ENCODE measurements at places on chromosomes 12 and 14. TPM values are rescaled to one million over a fixed set of nuclear protein-coding genes. Genes with fewer than 3 reads are reported as not detected.

GRCh38 chr14:91232603-91233002, 11.9 kb downstream of the GPR68 start:
- DNase-seq = no peak

GRCh38 chr12:22396253-22396652, 61.7 kb upstream of the ST8SIA1 start:
- DNase-seq = no peak

DNA sequence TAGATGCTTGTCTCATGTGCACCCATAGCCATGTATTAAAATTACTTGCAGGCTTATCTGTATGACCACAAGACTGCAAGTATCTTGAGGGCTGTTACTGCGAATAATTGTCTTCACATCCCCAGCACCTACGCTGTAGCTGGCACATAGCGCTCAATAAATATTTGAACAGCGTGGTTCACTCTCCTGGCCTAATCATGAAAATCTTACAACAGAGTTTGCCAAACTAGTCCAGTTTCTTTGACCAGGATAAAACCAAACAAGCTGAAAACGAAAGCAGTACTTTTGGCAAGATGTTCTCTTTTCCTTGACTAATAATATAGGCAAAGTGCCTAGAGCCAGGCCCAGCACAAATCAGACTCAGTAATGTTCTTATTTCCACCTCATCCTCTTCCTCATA, 106.7 kb downstream of the RPS29 start:
- DNase-seq = no peak

GRCh38 chr14:72686832-72687231, 207.1 kb downstream of the DPF3 start:
- DNase-seq = no peak

- DNase-seq = no peak
Observed at GRCh38 chr12:57195611-57196371, 20.8 kb upstream of the NXPH4 start.

- DNase-seq = peak; percentile 48
Observed at GRCh38 chr14:100486025-100486828, 101.0 kb downstream of the BEGAIN start.

- DNase-seq = no peak
Observed at GRCh38 chr14:73452341-73453186, 5.8 kb downstream of the NUMB start.

Gene ZNF891
- total RNA-seq = 1.3 TPM

Gene ZNF268
- total RNA-seq = 34.0 TPM

Gene ANKRD33
- not detected for total RNA-seq

Gene CD27
- not detected for total RNA-seq

GRCh38 chr12:83040339-83040738, 353.6 kb downstream of the TMTC2 start:
- DNase-seq = no peak

Gene TIGAR
- total RNA-seq = 46.7 TPM

DNA sequence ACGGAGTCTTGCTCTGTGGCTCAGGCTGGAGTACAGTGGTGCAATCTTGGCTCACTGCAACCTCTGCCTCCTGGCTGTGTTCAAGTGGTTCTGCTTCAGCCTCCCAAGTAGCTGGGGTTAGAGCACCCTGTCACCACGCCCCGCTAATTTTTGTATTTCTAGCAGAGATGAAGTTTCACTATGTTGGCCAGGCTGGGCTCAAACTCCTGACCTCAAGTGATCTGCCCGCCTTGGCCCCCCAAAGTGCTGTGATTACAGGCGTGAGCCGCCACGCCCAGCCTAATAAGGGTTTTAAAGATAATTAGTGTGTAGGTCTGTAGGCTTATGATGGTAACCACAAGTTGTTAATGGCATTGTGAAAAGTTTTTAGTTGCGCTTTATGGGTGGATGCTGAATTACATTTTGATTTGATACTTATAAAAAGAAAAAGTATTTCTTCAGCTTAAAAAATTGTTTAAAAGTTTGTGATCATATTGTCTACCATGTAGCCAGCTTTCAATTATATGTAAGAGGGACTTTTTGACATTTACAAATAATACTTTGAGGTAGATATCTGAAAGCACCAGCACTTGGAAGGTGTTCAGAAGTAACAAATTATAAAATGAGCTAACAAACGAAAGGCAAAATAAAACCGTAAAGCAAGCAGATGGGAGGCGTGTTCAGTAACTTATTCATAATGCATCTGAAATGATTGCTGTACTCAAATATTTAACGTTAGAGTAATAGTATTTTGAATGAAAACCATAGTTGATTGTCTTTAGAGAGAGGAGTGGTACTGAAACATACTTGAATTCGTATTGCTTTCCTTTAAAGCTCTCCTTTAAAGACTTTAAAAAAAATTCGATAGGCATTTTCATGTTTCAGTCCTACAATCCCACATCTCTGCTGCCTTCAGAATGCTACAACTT, 37.1 kb downstream of the MDM2 start:
- DNase-seq = no peak

GRCh38 chr12:750366-751191, 1.8 kb upstream of the WNK1 start:
- DNase-seq = peak; percentile 13

- no peak for DNase-seq
Observed at GRCh38 chr14:100333311-100333710, 10.2 kb downstream of the SLC25A47 start.

DNA sequence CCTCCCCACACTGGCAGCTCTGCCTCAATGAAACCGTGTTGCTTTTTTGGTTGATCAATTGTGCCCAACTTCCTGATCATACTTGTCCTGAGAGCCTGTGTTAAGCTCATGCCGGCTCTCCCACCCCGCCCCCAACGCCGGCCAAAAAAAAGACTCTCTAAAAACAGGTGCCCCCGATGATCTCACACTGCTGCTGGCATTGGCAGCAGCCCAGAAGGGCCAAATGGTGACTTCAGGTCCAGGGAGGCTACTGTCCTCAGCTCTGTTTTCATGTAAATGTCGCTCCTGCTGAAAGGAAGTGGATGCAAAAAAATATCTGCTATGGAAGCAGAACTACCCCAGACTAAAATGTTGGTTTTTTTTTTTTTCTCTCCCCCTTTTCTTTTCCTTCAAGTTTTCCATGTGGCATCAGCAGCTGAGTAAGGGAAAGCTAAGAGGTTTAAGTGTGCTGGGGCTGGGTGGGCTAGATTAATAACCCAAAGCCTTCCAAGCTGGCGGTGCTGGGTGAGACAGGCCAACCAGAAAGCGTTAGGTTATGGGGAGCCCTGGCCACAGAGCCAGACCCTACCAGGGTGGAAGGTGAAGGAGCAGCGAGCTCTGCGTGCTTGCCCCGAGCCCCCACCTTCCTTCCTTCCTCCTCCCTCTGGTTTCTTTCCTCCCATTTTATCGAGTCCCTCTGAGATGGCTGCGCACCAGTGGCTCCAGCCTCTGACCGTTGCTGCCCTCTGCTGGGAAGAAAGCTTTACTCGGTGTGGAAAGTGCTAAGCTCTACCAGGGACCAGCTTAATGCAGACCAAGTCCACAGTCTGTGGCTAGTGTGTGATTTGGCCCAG, 396.1 kb downstream of the NRXN3 start:
- peak; percentile 80 for DNase-seq

- DNase-seq = no peak
Observed at GRCh38 chr12:122166422-122167349, 7.3 kb downstream of the IL31 start.

- DNase-seq = no peak
Observed at GRCh38 chr12:57575771-57576612, 15.0 kb upstream of the PIP4K2C start.

Gene GPR65
- 0.03 TPM for total RNA-seq

GRCh38 chr14:46940611-46941010, 289.0 kb upstream of the RPL10L start:
- DNase-seq = no peak

DNA sequence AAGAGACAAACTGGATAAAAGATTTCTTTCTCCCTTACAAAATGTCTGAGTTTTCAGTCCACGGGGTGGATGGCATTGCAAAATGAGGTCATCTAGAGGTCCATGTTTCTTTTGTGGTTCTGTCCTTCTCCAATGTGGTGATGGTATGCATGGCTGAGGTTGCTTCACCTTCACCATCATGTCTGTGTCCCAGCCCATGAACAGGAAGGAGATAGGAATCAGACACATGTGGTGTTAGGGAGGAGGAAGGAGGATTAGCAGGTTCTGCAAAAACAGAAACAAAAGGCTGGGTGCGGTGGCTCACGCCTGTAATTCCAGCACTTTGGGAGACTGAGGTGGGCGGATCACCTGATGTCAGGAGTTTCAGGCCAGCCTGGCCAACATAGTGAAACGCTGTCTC, 11.0 kb upstream of the AEBP2 start:
- DNase-seq = no peak

- DNase-seq = no peak
Observed at GRCh38 chr12:11669348-11669747, 19.9 kb downstream of the ETV6 start.

- DNase-seq = peak; percentile 56
Observed at GRCh38 chr12:34347367-34347766, 325.1 kb downstream of the ALG10 start.

Gene CCDC177
- 0.05 TPM for total RNA-seq

DNA sequence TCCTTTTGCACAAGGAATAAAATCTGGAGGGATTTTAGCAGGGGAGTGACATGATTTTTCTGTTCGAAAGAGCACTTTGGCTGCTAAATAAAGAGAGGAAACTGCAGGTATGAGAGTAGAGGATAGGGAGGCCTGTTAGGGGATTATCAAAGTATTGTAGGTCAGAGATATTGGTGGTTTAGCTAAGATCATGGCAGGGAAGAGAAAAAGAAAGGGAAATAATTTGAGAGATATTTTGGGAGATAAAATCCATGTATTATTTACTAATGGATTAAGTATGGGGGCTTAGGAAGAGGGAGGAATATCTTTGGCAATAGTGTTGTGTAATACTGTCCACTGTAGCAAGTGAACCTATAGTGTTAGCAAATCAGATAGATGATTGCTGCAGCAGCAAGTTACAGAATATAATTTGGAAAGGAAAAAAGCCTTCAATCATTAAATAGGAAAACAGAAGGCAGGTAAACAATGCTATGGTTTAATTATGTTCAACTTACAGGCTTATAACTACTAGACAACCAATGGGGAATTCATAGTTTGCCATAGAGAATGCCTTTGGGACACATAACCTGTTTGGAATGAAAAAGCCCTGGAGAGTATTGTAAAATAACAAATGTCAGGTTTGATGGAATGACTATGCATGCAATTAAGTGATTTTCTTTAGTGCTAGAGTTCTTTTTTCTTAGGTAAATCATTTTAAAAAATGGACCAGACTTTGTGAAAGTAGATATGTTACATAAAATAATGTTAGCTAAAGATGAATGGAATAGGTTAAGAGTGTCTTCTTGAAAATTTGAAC, 50.5 kb downstream of the ADIPOR2 start:
- DNase-seq = no peak

Gene MANSC1
- 14.9 TPM for total RNA-seq

DNA sequence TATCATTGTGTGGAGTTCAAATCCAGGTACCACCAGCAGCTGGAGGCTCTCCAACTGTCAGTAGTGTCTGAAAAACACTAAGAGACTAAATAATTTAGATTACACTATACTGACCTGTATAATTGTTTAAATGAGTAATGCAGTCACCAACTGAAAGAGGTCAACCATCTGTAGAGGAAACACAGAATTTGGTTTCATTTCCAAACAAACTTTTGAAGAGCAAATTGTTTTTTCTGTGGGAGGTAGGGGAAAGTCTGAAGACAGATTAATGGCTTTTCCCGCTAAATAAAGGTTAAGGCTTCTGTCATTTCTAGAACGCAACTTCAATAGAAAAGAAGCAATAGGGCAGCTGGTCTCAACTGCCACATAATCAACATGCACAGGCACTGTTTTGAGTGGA, 462.6 kb downstream of the PRKD1 start:
- DNase-seq = no peak

GRCh38 chr14:83908419-83908818, 1621.5 kb upstream of the FLRT2 start:
- DNase-seq = no peak

Gene GRIP1
- 2.1 TPM for total RNA-seq

Gene CHPT1
- total RNA-seq = 137 TPM

DNA sequence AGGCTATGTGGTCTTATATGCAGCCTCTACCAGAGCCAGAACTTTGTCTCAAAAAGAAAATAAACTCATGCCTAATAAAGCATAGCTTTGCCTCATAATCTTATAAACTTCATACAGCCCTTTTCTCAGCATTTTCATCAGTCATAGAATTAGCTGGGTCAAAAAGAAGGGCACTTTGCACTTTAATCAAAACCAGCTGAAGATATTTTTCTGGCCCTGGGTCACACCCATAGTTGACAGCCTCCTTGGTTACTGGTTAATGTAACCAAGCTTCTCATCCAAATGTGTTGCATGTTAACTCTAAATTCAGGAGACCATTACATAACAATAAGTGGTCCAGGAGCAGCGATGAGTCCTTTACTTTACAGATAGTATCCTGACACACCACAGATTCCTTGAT, 558.2 kb downstream of the FLRT2 start:
- no peak for DNase-seq

- no peak for DNase-seq
Observed at GRCh38 chr14:47720281-47720680, 44.9 kb upstream of the MDGA2 start.

- DNase-seq = no peak
Observed at GRCh38 chr12:121933522-121934308, 15.3 kb downstream of the CFAP251 start.
